ENCODE measurements at places on chromosomes 2 and 18. TPM values are rescaled to one million over a fixed set of nuclear protein-coding genes. Genes with fewer than 3 reads are reported as not detected.

Gene STEAP3
- total RNA-seq = 0.17 TPM

Gene C18orf54
- 11.7 TPM for total RNA-seq

Gene BMP10
- not detected for total RNA-seq

Gene HOXD13
- total RNA-seq = not detected

DNA sequence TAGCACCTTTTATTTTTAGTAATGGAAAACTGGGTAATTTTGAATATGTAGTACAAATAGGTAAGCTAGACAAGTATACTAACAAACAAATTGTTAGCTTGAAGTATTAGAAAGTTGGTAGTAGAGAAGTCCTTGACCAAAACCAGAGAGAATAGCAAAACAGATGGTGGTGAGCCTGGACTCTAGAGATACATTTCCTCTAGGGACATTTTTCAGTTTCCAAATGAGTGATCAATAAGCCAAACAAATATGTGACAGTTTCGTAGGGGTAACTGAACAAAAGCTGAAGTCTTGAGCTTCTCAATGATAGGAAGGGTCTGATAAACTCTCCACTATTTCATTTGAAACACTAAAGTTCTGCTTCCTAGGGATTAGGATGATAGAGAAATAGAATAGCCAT, 692.0 kb upstream of the FAM98A start:
- no peak overlapping the region for H3K27ac ChIP-seq
- DNase-seq = no peak
- no peaks in the 10 kb centered on the region for H3K27me3 ChIP-seq
- no peaks in the 10 kb centered on the region for H3K4me1 ChIP-seq

- no peak overlapping the region for H3K4me3 ChIP-seq
- DNase-seq = no peak
- no peaks in the 10 kb centered on the region for H3K27me3 ChIP-seq
- H3K36me3 ChIP-seq = no peaks in the 10 kb centered on the region
- H3K27ac ChIP-seq = no peak overlapping the region
- no peaks in the 10 kb centered on the region for H3K4me1 ChIP-seq
These were observed 353.7 kb downstream of the ARL6IP6 start for GRCh38 chr2:153072077-153072476.

GRCh38 chr18:8298186-8298585, 311.1 kb upstream of the RAB12 start:
- no peak overlapping the region for H3K4me3 ChIP-seq
- no peak overlapping the region for H3K27ac ChIP-seq
- no peak for DNase-seq
- no peaks in the 10 kb centered on the region for H3K36me3 ChIP-seq
- H3K27me3 ChIP-seq = no peaks in the 10 kb centered on the region

GRCh38 chr2:154455166-154455565, 243.3 kb upstream of the KCNJ3 start:
- no peak overlapping the region for H3K4me3 ChIP-seq
- no peak for DNase-seq
- H3K27me3 ChIP-seq = no peaks in the 10 kb centered on the region
- H3K4me1 ChIP-seq = no peaks in the 10 kb centered on the region
- H3K36me3 ChIP-seq = no peaks in the 10 kb centered on the region

DNA sequence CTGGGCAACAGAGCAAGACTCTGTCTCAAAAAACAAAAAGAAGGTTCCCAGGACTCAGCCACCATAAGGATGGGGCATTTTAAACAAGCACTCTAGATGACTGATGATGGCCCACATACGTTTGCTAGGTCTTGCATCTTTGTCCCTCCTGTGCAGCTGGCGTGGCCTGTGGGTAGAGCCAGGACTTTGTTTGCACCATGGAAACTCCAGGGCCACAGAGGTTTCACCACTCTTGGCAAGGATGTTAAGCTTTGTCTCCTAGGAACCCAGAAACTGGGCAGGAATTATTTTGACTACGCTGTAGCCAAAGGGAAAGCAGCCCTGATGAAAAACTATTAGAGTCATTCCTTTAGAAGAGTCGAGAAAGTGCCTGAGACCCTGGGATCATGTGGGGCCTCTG, 75.3 kb upstream of the STPG4 start:
- H3K36me3 ChIP-seq = no peaks in the 10 kb centered on the region
- no peak overlapping the region for H3K4me3 ChIP-seq
- no peaks in the 10 kb centered on the region for H3K27me3 ChIP-seq
- H3K27ac ChIP-seq = no peak overlapping the region
- no peak for DNase-seq

DNA sequence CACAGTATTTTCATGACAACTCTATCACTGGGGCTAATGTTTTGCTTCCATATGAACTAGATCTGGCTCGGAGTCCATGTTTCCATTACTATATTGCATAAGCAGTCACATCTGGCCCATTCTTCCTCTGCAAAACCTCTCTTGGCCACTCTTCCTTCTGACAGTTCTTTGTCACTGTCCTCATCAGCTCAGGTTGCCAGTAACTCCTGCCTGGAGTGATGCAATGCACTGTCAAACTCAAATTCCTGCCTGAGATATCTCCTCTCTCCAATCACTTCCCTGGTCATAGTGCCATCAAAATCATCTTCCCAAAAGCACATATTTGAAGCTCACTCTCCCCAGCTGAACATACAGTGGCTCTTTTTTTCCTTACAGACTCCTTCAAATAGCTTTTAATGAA, 66.1 kb downstream of the COLEC12 start:
- H3K4me1 ChIP-seq = no peaks in the 10 kb centered on the region
- H3K4me3 ChIP-seq = no peak overlapping the region
- DNase-seq = no peak
- no peak overlapping the region for H3K27ac ChIP-seq

- H3K4me1 ChIP-seq = no peaks in the 10 kb centered on the region
- no peaks in the 10 kb centered on the region for H3K27me3 ChIP-seq
- H3K4me3 ChIP-seq = no peak overlapping the region
- no peak for DNase-seq
These were observed 59.7 kb downstream of the SMAD4 start for GRCh38 chr18:51089691-51090090.
